Mesendoderm (in vitro differentiated cells): ENCODE measurements at places on chromosomes 5 and 9.
A peak's percentile ranks its signal among the peaks of the same experiment; 100 is the strongest.

DNA sequence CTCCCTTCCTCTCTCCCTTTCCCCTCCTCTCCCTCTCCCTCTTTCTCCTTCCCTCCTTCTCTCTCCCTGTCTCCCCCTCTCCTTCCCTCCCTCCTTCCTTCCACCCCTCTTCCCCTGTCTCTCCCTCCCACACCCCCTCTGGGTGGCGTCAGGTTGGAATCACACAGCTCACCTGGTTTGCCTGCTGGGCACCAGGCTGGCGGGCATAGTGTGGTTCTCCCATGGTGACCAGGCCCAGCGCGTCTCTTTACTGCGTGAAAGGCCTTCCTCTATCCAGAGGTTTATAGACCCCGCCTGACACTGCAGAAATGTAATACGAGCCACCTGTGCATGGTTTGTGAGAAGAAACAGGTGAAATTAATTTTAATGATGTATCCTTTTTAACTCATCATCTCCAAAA lies 76.2 kb downstream of the MRPL36 start:
- no peak for DNase-seq

- DNase-seq: no peak
These were observed 52.8 kb upstream of the EGFL7 start for GRCh38 chr9:136609838-136610311.

- peak; percentile 10 for DNase-seq
These were observed 55.3 kb downstream of the RPS23 start for GRCh38 chr5:82222597-82223574.

DNA sequence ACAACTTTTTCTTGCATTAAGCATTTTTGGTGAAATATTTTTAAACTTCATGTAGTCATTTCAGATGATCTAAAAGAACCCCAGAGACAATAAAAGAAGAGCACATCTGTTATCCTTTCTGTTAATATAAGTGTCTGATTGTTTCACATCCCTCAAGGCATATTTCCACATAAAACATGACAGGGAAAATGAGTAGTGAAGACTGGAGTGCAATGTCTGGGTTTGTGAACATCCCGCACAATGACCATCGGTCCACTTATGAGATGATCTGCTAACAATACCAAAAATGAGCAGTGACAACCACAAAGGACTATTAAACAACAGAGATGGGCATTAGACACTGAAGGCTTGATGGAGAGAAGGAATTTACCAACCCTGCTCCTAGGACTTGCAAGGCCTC lies 209.1 kb downstream of the NR2F1-AS1 start:
- no peak for DNase-seq

GRCh38 chr5:45639040-45639439 lies 57.1 kb downstream of the HCN1 start:
- DNase-seq: peak; percentile 11

GRCh38 chr5:125961150-125961549 lies 462.1 kb upstream of the GRAMD2B start:
- no peak for DNase-seq

- DNase-seq: no peak
These were observed 23.4 kb downstream of the WNK2 start for GRCh38 chr9:93207326-93207814.

DNA sequence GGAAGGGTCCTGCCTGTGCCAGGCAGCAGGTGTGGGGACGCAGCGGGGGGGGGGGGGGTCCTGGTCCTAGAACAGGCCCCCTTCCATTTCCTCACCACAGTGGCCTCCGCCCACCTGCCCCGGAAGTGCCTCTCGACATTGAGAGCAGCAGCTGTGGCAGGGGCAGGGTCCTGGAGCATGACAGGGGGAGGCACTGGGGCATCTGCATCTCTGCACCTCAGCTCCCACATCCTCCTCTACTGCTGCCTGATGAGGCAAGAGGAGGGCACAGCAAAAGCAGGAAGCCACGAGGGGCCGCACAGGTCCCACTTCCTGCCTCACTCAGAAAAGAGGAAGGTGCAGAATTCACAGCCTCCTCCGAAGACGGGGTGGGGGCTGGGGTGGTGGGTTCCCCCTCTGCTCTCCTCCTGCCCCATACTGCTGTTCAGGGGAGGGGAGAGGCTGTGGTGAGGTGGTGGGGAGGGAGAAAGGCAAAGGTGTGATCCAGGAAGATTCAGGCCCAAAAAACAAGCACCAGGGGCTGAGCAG lies 14.8 kb downstream of the AKNA start:
- no peak for DNase-seq

GRCh38 chr9:98992885-98993569 lies 49.3 kb downstream of the COL15A1 start:
- DNase-seq: no peak

DNA sequence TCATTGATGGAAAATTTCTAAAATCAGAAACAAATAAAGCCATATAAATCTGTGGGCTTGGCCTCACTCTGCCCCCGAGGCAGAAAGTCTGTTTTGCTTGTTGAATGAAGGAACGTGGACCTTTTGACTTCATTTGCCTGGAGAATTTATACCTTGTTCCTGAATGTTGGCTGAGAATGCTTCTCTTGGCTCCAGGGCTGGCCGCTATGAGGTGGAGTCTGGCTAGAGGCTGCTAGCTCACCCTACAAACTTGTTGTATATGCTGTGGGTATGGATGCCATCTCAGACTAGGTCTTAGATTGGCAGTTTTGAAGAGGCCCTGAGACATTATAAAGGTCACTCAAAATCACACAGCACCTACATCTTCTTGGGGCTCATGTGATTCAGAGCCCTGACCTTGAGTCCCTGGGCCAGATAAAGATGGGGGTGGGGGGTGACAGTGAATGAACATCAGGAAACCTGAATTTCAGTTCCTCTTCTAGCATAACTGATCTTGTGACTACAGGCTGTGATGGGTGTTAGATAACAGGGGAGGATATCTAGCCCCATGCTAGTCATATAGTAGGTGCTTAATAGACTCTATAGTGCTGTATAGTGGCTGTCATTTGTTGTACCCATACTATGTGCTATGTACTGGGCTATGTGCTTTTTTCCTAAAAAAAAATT lies 2.8 kb downstream of the GM2A start:
- no peak for DNase-seq

- DNase-seq: no peak
These were observed 41.0 kb upstream of the MTAP start for GRCh38 chr9:21761309-21761901.

- DNase-seq: no peak
These were observed 19.0 kb upstream of the PTGER4 start for GRCh38 chr5:40660751-40661150.

- peak; percentile 25 for DNase-seq
These were observed 9.2 kb upstream of the SHROOM1 start for GRCh38 chr5:132839426-132840301.

GRCh38 chr9:76530458-76531110 lies 71.6 kb downstream of the GCNT1 start:
- DNase-seq: no peak

DNA sequence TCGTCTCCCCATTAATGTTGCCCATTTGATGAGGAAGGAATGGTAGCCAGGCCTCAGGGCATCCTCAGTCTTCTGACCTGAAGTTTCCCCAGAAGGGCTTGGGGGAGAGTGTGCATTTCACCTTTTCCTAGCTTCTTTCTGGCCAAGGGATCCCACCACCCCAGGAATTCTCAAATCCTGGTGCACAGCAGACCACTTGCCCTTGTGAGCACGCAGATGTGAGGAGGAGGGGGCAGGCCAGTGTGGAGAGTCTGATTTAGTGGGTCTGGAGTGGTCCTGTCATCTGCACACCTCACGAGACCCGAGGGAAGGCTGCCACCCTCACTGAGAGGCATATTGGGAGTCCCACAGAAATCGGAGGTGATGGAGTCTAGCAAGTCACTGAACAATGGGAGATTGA lies 64.3 kb downstream of the CXXC5 start:
- no peak for DNase-seq

DNA sequence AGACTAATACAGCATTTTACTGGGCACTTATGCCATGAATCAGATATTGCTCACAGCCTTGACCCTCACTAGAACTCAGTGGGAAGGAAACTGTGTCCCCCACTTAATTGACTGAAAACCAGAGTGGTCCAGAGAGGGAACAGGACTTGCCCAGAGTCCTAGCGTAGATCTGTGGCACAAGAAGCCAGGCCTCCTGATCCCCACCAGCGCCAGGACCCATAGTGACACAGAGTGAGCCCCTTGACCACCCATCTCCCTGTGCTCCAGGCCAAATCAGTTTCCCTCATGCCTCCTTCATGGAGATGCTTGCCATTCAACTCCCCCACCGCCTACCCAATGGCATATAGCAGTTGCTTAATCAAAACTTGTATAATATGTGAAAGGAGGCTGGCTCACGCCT lies 8.3 kb downstream of the KIF12 start:
- DNase-seq: no peak

DNA sequence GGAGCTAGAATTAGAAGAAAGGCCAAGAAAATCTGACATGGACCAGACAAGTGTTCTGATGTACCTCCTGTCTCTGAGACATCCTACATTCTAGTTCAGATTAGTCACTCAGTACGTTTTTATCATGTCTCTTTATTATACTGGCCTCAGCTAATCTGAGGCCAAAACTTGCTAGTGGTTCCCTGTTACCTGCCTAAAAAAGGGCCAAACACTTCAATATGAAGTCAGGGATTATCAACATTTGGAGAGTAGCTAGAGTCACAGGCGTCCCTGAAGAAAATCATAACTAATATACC lies 587.4 kb downstream of the PRELID2 start:
- DNase-seq: no peak

- DNase-seq: peak; percentile 66
These were observed at the start of gene FAM221B for GRCh38 chr9:35828716-35829083. Gene FAM221B, minus strand, starts transcription at chr9:35828732. Its CDS starts 2,571 bp downstream, at chr9:35826161.

GRCh38 chr5:170330568-170331054 lies 33.0 kb upstream of the LCP2 start:
- no peak for DNase-seq

GRCh38 chr5:104763216-104763615 lies 1200.6 kb upstream of the NUDT12 start:
- DNase-seq: no peak

DNA sequence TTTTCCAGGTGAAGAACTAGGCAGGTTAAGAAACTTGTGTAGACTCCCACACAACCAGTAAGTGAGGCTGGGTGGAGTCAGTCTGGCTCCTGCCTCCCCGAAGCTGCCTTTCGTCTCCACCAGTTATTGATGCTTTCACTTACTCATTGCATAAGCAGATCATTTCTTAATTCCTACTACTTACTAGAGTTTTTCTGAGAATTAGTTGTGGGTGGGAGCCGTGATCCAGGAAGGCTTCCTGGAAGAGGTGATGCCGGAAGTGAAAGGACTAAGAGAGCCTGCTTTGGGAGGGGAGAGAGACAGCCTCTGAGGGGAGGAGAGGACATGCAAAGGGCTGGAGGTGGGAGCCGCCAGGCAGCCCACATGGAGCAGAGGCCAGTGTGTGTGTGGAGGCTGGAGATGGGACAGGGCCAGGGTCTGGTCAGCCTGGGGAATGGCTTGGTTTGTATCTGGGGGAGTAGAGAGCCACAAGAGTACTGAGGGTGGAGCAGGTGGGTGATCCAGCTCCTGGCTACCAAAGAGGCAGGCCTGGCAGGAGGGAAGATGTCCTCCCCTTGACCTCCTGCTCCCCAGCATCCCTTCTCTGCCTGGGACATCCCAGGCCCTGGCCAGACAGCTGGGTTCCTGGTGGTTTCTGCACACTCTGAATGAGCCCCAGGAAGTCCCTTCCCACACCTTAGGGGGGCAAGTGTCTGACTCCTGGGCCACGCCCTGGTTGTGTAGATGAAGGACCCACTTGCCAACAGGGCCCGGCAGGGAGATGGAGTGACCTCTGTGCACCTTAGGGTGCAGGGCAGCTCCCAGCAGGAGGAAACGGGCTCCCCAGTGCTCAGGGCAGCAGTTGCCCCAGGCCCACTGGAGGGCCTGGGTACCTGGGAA lies 12.2 kb upstream of the CARD19 start:
- DNase-seq: no peak

DNA sequence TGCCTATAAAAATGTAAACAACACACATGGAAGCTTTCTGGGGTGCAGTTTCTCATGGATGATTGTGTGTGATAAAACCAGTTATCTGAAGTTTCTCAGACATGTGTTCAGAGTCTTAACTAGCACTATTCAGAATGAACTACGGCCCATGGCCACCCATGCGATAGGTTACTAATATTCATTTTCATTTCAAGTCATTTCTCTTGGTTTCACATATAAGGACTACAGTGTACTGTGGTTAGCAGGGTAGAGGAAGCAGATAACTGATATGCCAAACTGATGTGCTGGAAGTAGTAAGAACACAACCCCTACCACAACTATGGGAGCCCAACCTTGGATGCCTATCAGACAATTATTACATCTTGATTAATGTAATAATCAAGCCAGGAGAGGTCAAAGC lies 372.1 kb downstream of the DTWD2 start:
- DNase-seq: no peak

- no peak for DNase-seq
These were observed 118.5 kb upstream of the PTPN3 start for GRCh38 chr9:109616571-109617120.

- DNase-seq: no peak
These were observed 843.7 kb downstream of the EFNA5 start for GRCh38 chr5:106827061-106827460.
